ENCODE measurements at places on chromosomes 12 and 14.

DNA sequence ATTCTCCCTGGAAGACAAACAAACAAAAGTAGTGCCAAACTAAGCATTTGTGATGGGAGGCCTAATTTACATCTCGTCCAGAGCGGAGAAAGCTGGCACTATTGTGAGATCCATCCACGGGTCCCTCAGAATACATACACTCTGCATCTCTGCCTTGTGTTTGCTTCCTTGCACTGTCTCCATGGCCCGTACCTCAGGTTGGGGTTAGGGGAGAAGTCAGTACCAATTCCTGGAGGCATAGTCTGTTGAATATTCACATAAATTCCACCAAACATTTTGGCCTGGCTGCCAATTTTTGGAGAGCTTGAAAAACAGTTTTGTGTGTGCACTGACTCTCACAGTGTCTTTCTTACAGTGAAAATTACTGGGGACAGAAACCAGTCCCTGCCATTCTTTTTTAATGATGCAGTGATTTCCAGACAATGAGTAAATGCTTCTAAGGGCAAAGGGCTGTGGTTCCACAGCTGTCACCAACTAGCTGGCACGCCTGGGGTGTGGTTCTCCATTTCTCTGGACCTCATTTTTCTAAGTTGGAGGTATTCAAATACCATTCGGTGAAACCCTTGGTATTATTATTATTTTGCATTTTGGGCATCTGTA is 119.7 kb upstream of the HIF1A start:
- DNase-seq = no peak

DNA sequence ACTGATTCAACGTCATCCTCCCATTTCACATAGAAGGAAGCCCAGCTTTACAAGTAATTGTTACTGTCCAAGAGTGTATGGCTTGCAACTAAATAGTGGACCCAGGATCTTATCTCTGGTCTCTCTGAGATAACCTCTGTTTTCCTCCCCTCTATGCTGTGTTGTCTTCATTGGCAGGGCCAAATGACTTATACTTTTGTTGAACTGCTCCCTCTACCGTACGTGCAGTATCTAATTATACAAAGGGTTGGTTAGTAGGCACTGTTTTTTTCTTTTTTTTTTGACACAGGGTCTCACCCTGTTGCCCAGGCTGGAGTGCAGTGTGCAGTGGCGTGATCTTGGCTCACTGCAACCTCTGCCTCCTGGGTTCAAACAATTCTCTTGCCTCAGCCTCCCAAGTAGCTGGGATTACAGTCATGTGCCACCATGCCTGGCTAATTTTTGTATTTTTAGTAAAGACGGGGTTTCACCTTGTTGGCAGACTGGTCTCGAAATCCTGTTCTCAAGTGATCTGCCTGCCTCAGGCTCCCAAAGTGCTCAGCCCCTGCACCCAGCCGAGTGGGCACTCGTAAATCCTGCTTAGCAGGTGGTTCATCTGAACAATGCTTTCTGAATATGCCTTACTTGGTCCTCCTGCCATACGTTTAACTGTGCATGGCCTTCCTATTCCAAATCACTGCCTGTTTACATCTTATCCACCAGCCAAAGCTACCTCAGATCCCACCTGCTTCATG is 162.1 kb downstream of the ADCK1 start:
- DNase-seq = no peak

DNA sequence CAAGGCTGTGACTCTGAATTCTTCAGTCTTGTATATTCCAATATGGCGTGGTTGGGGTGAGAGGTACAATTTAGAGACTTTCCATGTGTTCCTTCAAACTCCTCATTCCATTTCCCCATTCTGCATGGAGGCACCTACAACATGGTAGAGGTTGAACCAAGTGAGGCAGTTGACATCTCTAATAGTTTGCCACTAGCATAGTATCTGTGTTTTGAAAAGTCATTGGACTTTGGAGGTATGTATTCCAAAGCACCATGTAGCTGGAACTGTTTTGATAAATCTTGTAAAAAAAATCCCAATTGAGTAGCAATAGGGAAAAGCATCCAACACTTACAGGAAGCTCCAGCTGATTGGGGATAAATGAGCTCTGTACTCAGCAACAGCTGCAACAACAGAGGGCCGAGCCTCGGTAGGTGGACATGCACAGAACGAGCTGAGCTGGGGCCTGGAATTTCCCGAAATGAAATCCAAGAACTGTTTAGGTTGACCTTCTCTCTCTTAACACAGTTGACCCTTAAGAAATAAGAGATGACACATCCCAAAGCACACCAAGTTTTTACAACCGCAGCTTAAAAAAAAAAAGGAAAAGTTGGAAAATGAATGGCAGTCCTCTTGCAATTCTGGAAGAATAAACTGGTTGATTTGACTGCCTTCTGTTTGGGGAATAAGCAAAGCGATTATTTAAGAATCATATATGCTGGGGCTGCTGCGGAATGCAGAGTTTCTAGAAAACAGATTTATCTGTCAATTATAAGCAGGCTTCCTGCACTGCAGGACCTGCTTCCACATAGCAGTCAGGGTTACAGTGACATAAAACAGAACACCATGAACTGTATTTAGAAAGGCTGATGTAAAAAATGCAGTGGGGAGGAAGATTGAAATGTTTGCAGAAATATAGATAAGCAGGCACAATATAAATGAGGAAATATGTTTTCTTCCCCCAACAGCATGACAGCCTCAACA is 194.6 kb upstream of the KRR1 start:
- DNase-seq = peak; percentile 41

- peak; percentile 11 for DNase-seq
Observed at GRCh38 chr14:87615822-87616679, 376.9 kb downstream of the GALC start.

DNA sequence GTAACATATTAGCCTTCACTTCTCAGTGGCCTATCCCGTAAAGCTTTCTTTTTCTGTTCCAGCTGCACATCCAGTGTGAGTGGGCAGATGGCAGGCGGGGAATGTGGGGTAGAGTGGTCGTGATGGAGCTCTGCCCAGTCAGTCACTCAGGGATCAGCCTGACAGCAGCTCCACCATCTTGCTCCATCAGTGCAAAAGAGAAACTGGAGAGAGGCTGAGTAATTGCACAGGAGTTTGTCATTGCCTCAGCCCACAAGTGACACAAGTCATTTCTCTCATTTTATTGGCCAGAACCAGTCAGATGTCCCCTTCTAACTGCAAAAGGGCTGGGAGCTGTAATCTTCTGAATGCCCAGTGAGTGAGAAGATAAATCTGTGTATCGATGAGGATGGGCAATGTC is 66.5 kb downstream of the ATP23 start:
- DNase-seq = no peak
